Occipital lobe (tissue), 3 donors: ENCODE measurements at places on chromosomes 7 and 10. TPM values are rescaled to one million over a fixed set of nuclear protein-coding genes. Genes with fewer than 3 reads are reported as not detected.

ZNF503 gene
- total RNA-seq: 1.1 TPM

FGFBP3 gene
- total RNA-seq: 29.8 TPM

GRCh38 chr7:151080067-151080521, 515 bp downstream of the FASTK start:
- no peak for DNase-seq

GRCh38 chr10:127003032-127003685, 97.9 kb downstream of the DOCK1 start:
- no peak for DNase-seq

DNA sequence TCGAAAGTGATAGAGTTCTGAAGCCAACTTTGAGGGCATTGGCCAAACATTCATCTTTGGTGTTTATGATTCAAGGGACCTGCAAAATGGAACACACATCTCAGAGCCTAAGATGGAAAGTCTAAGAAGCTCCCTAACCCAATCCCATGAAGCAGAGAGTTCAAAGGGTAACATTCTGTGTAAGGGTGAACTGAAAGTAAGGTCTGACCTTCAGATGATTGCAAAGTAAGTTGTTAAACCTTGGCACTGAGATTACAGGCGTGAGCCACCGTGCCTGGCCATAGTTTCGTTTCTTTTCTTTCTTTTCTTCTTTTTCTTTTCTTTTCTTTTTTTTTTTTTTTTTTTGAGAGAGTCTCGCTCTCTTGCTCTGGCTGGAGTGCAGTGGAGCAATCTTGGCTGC, 2.2 kb downstream of the ZNF212 start:
- no peak for DNase-seq

NEUROG3 gene
- total RNA-seq: not detected

ITIH5 gene
- 14.3 TPM for total RNA-seq

- DNase-seq: no peak
Observed at GRCh38 chr7:157267956-157268355, 68.8 kb upstream of the DNAJB6 start.

LLCFC1 gene
- not detected for total RNA-seq

PON1 gene
- total RNA-seq: not detected

NPFFR1 gene
- total RNA-seq: 0.31 TPM

DNA sequence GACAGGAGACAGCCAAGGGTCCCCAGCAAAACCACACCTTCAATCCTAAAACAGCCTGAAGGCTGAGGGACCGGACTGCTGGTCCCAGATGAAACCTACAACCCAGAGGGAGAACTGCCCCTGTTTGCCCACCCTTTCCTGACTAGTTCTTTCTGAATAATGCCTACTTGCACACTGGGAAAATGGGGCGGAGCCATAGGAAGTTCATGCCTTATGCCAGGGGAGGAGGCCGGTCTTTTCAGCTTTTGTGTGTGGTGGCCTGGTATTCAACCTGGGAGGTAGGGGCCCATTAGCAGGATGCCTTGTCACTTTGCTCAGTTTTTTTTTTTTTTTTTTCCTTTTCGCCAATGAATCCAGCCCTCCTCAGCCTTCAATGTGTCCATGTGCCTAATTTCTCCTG, 20.7 kb downstream of the TOMM7 start:
- DNase-seq: no peak

DNA sequence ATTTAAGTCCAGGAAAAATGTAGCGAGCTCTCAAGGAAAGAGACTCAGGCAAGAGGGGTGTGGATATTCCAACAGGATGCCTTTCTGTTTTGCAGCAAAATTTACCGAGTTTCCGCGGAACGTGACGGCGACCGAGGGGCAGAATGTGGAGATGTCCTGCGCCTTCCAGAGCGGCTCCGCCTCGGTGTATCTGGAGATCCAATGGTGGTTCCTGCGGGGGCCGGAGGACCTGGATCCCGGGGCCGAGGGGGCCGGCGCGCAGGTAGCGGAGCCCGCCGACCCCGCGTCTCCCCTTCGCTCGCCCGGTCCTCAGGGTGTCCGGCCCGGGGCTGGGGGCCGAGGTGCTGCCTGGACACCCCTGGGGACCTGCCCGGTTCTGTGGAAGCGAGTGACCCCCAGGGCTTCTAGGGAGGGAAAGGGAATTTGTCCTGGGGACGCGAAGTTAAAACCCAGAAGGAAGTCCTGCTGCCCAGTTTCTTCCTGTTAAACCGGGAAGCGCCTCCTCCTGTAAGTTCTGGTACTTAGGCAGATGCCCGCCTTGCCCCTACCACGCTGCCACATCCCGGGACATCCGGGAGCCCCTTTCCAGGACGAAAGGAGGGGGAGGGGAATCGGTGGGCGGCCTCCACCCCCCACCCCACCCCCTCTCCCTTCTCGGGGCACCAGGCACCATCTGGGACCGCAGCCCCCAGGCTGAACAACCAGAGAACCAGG, 2.5 kb downstream of the VSTM2A start:
- DNase-seq: no peak

GRCh38 chr7:69429911-69430383, 168.3 kb upstream of the AUTS2 start:
- no peak for DNase-seq

- DNase-seq: no peak
Observed at GRCh38 chr10:132665946-132666704, 119.8 kb downstream of the NKX6-2 start.

- no peak for DNase-seq
Observed at GRCh38 chr7:158395780-158396278, 191.8 kb downstream of the PTPRN2 start.

C10orf67 gene
- 0.16 TPM for total RNA-seq

GRCh38 chr7:101912716-101913110, 95.3 kb downstream of the CUX1 start:
- no peak for DNase-seq

GRCh38 chr7:43750016-43750887, 8.2 kb upstream of the BLVRA start:
- DNase-seq: no peak

DNA sequence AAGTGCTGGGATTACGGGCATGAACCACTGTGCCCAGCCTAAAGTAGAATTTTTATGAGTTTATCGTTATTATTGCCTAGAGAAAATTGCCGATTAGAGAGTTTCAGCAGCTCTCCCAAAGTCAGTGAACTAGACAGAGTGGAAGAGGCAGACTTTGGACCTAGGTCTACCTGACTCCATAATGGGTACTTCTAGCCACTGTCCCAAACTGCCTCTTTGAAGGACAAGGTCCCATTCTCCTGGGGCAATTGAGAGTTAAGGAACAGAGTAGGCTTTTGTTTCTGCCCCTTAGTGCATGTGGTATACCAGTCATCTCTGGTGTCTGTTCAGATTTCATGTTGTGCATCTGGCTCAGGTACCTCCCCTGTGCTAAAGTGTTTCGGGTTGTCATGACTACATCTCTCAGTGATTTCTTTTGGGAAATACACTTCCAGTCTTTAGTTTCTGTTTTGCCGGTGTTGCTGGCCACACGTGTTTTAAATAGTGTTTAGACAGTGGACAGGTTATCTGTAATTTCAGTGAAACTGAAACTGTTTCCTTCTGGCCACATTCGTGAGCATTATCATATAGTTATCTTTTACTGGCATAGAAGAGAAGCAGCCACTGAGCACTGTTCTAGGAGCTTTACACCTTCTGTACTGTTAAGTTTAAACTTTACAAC, 4.7 kb downstream of the TMEM236 start:
- no peak for DNase-seq

PLPP4 gene
- total RNA-seq: 20.4 TPM

CLRN3 gene
- total RNA-seq: 0.62 TPM

- DNase-seq: peak; percentile 26
Observed at GRCh38 chr7:151632750-151633515, 113.2 kb upstream of the RHEB start.

HKDC1 gene
- total RNA-seq: 2.3 TPM
